ENCODE measurements at places on chromosomes 4 and X. TPM values are rescaled to one million over a fixed set of nuclear protein-coding genes. Genes with fewer than 3 reads are reported as not detected.

GRCh38 chr4:163350672-163351071 is 7.0 kb downstream of the NPY5R start:
- peak; percentile 14 for DNase-seq

Gene LANCL3
- total RNA-seq = 0.22 TPM

DNA sequence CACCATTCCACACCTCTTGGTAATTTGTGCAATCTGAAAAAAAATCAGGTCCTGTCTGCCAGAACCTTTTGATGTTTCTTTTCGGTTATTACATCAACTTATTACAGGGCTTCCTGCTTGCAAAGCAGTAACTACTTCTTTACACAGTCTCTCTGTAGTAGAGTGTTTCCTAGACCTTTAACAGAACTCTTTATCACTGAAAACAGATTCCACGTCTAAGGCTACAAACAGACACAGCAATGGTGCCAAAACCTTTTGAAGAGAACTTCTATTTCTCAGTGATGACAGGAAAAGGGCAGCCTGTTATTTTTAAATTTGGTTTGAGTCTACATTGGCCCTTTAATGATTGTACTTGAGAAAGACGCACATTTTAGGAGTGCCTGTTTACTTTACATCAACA is 713.5 kb upstream of the GRID2 start:
- DNase-seq = no peak

DNA sequence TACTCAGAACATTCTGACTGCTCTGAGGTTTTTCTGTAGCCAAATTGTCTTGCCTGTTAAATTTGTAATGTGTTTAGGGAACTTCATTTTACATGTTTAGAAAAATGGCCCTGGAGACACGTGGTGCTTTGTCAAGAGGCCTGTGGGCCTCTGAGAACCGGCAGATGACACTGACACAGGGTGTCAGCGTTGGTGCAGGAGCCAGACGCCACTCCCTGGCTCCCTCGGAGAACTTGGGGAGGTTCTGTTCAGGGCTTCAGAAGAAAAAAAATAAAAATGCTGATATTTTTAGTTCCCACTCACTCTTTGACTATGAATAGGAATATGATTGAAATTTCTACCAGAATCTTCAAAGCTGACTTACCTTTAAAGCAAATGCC is 190.9 kb upstream of the GATB start:
- DNase-seq = no peak

Gene EDA2R
- 25.3 TPM for total RNA-seq
